ENCODE measurements at places on chromosomes 12 and 14.

DNA sequence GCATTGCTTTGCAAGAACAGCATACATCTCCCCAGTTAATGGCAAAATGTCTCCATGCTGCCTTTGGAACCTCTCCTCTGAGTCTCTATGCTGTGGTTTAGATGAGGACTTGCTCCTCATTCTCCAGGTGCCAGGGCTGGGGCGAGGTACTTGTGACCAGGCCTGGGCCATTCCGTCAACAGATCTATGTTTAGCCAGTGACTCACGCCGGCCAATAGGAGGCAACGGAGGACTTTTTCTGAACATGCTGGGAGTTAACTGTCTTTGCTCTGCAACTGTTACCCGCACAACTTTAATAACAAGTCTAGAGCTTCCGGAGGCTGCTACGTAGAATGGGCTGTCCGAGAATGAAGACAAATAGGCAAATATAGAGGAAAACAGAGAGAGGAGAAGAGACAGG, 214.2 kb downstream of the GLT1D1 start:
- no peaks in the 10 kb centered on the region for H3K4me1 ChIP-seq
- no peaks in the 10 kb centered on the region for H3K27me3 ChIP-seq
- no peak for DNase-seq
- no peak overlapping the region for H3K4me3 ChIP-seq

GRCh38 chr12:124542021-124542949, 25.1 kb downstream of the NCOR2 start:
- peaks cover 37% of the 10 kb centered on the region for H3K4me1 ChIP-seq
- H3K36me3 ChIP-seq: no peaks in the 10 kb centered on the region
- no peak for DNase-seq
- H3K4me3 ChIP-seq: no peak overlapping the region

DNA sequence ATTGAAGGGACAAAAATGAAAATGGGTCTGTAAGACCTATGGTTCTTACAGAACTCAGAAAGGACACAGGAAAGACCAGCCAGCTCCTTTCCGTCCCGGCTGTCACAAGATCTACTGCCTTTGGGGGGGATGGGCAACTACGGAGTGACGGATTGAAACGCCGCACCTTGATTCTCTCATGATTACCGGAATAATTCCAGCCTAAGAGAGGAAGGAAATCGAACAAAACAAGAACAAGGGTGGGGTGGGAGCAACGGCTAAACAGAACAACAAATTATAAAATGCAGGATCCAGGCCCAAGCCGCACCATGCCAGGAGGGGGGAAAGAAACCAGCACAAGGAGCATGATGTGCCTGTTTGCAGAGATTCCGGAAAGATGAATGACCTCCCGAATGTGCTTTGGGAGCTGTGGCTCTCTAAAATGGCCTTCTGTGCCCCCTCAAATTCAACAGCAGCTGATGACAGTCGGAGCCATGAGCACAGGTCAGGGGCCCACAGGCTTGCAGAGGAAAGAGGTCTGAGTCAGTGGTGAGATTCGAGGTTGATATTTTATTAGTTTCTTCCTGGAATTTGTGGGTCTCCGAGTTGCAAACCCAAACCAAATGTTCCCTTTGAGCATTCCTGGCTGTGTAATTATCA, 72.1 kb downstream of the SPRING1 start:
- H3K36me3 ChIP-seq: no peaks in the 10 kb centered on the region
- H3K27ac ChIP-seq: no peak overlapping the region
- H3K27me3 ChIP-seq: peaks cover 32% of the 10 kb centered on the region
- no peak for DNase-seq

- H3K4me1 ChIP-seq: no peaks in the 10 kb centered on the region
- H3K27me3 ChIP-seq: no peaks in the 10 kb centered on the region
- no peak overlapping the region for H3K27ac ChIP-seq
Measured at GRCh38 chr14:47917344-47917954, 242.0 kb upstream of the MDGA2 start.

DNA sequence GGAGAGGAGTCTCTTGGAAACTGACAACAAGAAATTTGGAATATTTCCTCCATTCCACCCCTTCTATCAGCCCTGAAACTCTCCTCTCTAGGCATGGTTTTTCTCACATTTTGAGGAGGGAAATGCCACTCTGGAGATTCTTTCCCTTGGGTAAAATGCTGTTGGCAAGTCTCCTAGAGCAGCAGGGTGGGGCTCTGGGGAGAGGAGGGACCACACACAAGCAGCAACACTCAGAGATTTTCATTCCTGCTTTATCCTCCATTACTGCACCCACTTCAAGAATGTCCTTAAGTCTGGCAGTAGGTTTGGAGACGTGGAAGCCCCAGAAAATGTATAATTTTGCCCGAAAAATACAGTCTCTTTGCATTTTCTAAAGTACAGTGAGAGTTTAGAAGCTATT, 130.8 kb upstream of the FLRT2 start:
- no peaks in the 10 kb centered on the region for H3K4me1 ChIP-seq
- no peak overlapping the region for H3K27ac ChIP-seq
- H3K4me3 ChIP-seq: no peak overlapping the region
- no peaks in the 10 kb centered on the region for H3K36me3 ChIP-seq

GRCh38 chr14:32571551-32571950, 242.5 kb downstream of the AKAP6 start:
- no peak overlapping the region for H3K4me3 ChIP-seq
- peaks cover 3% of the 10 kb centered on the region for H3K4me1 ChIP-seq
- H3K27ac ChIP-seq: no peak overlapping the region
- no peak for DNase-seq

DNA sequence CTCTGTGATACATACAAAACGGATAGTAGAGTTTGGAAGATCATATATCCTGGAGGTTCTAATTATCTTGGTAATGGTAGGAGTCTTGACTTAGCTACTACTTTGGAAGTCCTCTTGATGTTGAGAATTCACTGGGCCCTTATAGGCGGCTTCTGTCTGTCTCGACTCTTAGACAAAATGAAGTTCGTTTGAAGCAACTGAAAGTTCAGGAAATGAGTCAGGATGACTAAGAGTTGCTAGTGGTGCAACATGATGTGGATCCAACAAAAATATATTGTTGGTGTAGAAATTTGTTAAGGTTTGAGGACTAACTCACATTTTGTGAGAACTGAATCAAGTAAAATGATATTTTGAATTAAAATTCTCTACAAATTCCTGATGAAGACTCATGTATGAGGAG, 272.7 kb downstream of the AEBP2 start:
- DNase-seq: no peak
- H3K27me3 ChIP-seq: no peaks in the 10 kb centered on the region
- H3K4me1 ChIP-seq: no peaks in the 10 kb centered on the region
- no peaks in the 10 kb centered on the region for H3K36me3 ChIP-seq
- H3K4me3 ChIP-seq: no peak overlapping the region

GRCh38 chr14:89912221-89912620, 42.3 kb downstream of the EFCAB11 start:
- H3K4me3 ChIP-seq: no peak overlapping the region
- no peak for DNase-seq
- H3K4me1 ChIP-seq: peaks cover 8% of the 10 kb centered on the region
- H3K27me3 ChIP-seq: peaks cover 49% of the 10 kb centered on the region

DNA sequence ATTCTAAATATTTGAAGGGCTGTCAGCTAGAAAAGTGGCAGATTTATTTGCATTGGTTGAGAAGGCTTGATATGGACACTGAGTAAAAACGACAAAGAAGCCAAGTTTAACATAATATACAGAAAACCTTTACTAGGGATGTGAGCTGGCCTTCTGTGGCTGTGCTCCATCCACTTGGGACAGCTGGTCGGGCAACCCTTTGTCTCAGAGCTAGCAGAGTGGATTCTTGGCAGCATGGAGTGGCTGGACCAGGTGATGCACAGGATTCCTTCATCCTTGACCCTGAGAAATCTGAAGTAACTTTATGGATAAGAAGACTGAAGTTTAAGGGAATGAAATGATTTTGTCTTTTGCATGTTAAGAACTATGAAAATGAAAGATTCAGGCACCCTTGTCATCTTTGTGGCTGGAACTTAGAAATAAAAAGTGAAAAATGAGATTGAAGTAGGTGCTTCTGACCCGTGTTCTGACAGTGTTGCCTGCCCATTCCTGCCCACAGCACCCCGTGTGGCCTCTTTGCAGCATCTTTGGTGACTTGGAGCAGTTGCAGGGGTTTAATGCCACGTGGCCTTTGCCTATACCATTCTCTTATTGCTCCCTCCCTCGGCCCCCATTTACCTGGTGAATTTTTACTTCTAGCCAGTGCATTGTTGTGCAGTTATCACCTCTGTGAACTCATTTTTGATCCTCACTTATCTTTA, 32.6 kb downstream of the PELI2 start:
- no peak overlapping the region for H3K27ac ChIP-seq
- no peak for DNase-seq
- H3K36me3 ChIP-seq: no peaks in the 10 kb centered on the region
- no peaks in the 10 kb centered on the region for H3K27me3 ChIP-seq
- H3K4me1 ChIP-seq: peaks cover 37% of the 10 kb centered on the region

DNA sequence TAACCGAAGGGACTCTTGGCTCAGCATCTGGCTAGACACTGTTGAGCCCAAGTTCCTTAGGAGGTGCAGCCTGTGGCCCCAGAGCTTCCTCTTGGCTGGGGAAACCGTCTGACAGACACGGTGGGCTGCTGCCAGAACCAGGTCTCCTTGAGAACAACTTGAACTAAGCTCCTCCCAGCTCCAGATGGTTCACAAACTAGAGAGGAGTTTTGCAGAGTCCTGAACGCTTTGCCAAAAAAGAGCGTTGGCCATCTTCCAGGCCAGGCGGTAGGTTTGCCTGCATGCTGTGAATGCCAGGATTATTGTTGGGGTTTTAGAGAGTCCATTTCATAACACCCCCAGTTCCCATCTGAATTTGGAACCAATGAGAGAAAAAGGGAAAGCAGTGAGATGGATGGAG, 399.8 kb downstream of the RGS6 start:
- H3K27ac ChIP-seq: no peak overlapping the region
- no peak for DNase-seq
- H3K4me3 ChIP-seq: no peak overlapping the region
- H3K4me1 ChIP-seq: no peaks in the 10 kb centered on the region
- peaks cover 46% of the 10 kb centered on the region for H3K27me3 ChIP-seq
- H3K36me3 ChIP-seq: no peaks in the 10 kb centered on the region
